ENCODE measurements at places on chromosomes 2 and 18.
A peak's percentile ranks its signal among the peaks of the same experiment; 100 is the strongest.

DNA sequence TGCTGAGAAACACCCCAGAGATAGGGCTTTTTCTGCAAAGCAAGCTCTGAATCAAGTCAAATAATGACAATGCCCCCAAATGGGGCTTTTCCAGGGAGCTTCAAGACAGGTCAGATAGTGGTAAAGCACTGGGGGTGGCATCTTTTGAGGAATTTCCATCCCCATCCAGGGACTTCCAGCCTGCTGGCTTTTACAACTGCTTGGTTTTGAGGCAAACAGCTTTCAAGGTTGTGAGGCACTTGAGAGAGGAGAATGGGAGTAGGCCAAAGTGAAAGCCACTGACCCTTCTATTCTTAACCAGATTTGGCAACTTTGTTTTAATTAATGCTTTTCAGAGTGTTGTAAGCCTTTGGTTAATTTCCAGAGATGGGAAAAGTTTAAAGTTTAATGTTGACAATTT, 762.0 kb upstream of the POU3F3 start:
- no peaks in the 10 kb centered on the region for H3K4me1 ChIP-seq
- H3K4me3 ChIP-seq, result no peak overlapping the region
- H3K27me3 ChIP-seq, result no peaks in the 10 kb centered on the region
- no peak for DNase-seq

GRCh38 chr18:2971741-2972552, 41.0 kb downstream of the LPIN2 start:
- H3K27ac ChIP-seq, result peak overlapping the region; percentile 97
- peak; percentile 46 for DNase-seq
- peak overlapping the region; percentile 77 for H3K4me3 ChIP-seq
- no peaks in the 10 kb centered on the region for H3K27me3 ChIP-seq
- H3K4me1 ChIP-seq, result peaks cover 81% of the 10 kb centered on the region

DNA sequence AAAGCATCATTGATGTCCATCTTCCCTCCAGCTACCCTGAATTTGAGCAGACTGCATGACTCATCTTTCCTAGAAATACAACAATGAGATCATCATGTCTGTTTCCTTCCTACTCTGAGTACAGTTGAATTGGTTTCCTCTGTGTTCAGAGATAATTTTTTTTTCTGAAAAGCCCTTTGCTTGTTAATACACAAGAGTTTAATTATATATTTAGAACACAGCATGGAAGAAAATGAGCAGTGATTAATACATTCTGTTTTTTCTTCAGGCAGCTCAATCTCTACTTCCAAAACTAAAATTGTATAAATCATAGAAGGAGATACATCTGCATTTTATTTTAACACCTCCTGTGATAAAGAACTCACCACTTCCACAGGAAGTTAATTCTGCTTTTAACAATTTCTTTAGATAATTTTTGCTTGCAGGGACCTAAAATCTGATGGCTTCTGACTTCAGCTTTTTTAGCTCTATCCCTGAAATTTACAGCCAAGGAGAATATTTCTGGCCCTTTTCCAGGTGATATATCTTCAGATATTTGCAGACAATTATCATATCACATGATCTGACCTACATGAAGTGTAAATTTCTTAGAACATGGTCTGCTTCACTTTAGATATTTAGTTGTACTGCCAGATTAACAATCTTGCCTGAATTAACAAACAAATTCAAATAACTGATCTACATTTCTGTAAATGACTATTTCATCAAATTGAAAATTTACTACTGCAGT, 249.0 kb downstream of the TRIB2 start:
- peak overlapping the region; percentile 3 for H3K27ac ChIP-seq
- no peaks in the 10 kb centered on the region for H3K27me3 ChIP-seq

DNA sequence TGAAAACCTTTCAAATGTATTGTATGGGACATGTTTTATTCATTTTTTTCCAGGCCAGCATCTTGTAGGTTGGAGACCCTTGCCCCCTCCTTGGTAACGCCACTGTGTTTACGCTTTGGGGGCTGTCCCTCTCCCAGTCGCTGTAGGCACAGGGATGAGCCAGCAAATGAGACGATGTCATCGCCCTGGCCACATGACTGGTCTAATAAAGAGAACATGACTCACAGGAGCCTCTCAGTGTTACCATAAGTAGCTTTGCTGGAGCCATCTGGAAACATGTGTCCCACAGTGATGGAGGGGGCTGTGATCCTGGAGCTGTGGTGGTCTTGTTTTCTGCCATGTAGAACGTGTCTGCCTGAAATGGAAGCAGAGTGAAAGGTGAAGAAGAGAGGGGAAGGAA, 78.9 kb downstream of the CD8B2 start:
- H3K4me1 ChIP-seq, result no peaks in the 10 kb centered on the region
- no peak for DNase-seq
- no peak overlapping the region for H3K27ac ChIP-seq
- no peaks in the 10 kb centered on the region for H3K36me3 ChIP-seq
- no peak overlapping the region for H3K4me3 ChIP-seq
- peaks cover 69% of the 10 kb centered on the region for H3K27me3 ChIP-seq

GRCh38 chr2:227414846-227415245, 27.1 kb upstream of the SCYGR1 start:
- H3K36me3 ChIP-seq, result no peaks in the 10 kb centered on the region
- no peak overlapping the region for H3K27ac ChIP-seq
- no peak overlapping the region for H3K4me3 ChIP-seq
- no peak for DNase-seq
- H3K27me3 ChIP-seq, result no peaks in the 10 kb centered on the region
- no peaks in the 10 kb centered on the region for H3K4me1 ChIP-seq

GRCh38 chr2:64807417-64807816, 153.7 kb upstream of the SERTAD2 start:
- H3K4me1 ChIP-seq, result peaks cover 6% of the 10 kb centered on the region
- peaks cover 5% of the 10 kb centered on the region for H3K27me3 ChIP-seq
- no peak for DNase-seq
- no peak overlapping the region for H3K4me3 ChIP-seq

- H3K4me3 ChIP-seq, result no peak overlapping the region
- no peaks in the 10 kb centered on the region for H3K27me3 ChIP-seq
- H3K27ac ChIP-seq, result no peak overlapping the region
Measured at GRCh38 chr2:42934580-42935186, 142.3 kb upstream of the HAAO start.

- peaks cover 16% of the 10 kb centered on the region for H3K4me1 ChIP-seq
- H3K36me3 ChIP-seq, result peaks cover 42% of the 10 kb centered on the region
- no peak for DNase-seq
- no peak overlapping the region for H3K4me3 ChIP-seq
- no peaks in the 10 kb centered on the region for H3K27me3 ChIP-seq
Measured at GRCh38 chr2:86753606-86754005, 33.5 kb downstream of the RMND5A start.

DNA sequence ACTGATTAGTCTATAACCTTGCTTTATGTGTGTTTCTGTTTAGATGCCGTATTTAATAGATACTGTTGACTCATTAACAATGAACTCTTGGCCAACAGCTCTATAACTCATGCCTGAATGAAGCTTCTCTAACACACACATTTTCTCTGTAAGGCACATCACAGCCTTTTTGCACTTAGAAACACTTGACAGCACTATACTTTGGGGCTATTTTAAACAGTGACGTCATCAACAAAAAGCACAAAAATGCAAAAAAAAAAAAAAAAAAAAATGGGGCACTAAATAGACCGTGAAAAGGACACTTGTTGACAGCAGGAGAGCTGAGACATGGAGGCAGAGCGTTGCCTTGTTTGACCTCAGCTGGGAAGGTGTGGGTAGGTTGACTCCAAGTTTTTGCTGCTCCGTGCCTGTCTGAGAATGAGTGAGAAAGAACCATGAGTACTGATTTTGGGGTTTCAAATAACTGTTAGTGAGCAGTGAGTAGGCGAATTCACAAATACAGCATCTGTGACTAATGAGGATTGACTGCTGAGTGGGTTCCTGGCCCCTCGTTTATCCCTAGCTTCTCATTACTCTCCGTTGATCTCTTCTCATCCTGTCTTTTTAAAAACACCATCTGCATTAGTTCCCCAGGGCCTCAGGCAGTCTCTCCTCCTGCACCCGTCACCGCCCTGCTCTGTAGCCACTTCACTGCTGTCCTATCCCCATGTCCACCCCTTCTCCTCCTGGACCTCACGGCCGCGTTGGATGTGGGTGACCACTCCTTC, 24.4 kb downstream of the SPP2 start:
- no peak overlapping the region for H3K27ac ChIP-seq
- peaks cover 58% of the 10 kb centered on the region for H3K4me1 ChIP-seq
- DNase-seq, result no peak
- no peak overlapping the region for H3K4me3 ChIP-seq

DNA sequence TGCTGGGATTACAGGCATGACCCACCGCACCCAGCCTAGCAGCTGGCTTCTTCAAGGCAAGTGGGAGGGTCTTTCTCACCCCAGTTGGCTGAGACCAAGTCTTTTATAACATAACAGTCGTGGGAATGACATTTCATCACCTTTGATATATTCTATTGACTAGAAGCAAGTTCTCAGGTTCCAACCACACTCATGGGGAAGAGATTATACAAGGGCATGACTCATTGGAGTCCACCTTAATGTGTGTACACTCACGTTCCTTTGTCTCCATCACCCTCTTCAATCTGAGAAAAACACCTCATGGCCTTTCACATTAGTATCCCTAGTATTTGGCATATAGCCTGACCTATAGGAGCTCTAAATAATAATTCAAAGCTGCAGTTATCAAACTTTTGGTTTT, 2.8 kb upstream of the BBS5 start:
- no peak overlapping the region for H3K27ac ChIP-seq
- peaks cover 19% of the 10 kb centered on the region for H3K4me1 ChIP-seq
- H3K27me3 ChIP-seq, result no peaks in the 10 kb centered on the region
- H3K36me3 ChIP-seq, result peaks cover 2% of the 10 kb centered on the region
- DNase-seq, result no peak

DNA sequence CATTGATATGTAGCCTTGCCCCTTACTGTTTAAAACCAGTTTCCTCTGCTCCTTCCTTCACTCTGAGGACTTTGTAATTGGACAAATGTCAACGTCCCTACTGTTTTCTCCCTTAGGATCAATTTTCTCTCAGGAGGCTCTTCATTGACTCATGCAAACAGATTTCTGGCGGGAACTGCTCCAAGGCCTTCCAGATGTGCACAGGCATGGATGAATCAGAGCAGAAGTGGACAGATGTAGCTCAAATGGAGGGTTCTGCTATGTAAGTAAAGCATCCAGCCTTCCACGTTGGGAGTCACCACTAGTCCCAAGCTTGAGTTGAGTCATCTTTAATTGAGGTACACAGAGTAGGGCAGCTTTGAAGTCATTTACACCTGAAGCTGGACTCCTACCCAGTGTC, 34.1 kb upstream of the ZDBF2 start:
- no peak for DNase-seq
- H3K27ac ChIP-seq, result no peak overlapping the region
- peaks cover 23% of the 10 kb centered on the region for H3K27me3 ChIP-seq

DNA sequence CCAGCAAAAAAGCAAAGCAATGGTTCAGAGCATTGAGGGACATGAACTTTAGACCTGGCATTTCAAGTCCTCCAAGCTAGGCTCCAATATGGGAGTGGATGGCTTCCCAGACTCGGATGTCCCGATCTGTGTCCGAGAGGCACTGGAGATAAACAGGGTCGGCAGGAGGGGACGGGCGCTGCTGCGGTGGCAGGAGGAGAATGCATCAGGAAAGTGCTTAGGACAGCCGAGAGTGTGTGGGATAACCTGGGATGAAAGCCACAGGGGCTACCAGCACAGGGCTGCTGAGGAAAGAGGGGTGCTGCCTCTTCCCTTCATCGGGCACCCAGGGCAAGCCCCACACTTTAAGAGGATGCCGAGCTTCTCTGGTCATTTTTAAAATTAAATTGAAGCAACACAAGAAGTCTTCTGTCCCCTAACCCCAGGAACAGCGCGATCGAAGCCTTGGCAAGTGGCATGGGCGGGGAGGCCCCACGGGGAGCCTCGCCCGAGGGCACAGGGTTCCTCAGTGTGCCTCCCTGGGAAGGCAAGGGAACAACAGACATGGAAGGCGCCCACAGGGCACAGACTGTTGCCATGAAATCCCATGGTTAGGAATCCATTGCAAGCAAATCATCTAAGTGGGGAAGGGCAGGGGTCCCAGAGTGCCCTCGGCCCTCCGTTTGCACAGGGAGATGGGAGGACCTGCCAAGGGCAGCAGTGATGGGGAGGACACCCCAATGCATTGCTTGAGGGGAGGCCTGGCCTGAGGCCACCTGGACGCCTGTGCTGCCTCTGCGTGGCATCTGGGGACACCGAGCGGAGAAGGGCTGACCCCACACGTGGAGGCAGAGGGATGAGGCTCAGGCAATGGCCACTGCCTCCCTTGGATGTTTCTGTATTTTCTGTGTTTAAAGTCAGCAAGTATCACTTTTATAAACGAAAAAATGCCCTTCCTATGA, 78.5 kb upstream of the GPC1 start:
- H3K4me3 ChIP-seq, result no peak overlapping the region
- peaks cover 26% of the 10 kb centered on the region for H3K27me3 ChIP-seq
- no peaks in the 10 kb centered on the region for H3K36me3 ChIP-seq
- H3K4me1 ChIP-seq, result no peaks in the 10 kb centered on the region
- no peak for DNase-seq
- H3K27ac ChIP-seq, result no peak overlapping the region

DNA sequence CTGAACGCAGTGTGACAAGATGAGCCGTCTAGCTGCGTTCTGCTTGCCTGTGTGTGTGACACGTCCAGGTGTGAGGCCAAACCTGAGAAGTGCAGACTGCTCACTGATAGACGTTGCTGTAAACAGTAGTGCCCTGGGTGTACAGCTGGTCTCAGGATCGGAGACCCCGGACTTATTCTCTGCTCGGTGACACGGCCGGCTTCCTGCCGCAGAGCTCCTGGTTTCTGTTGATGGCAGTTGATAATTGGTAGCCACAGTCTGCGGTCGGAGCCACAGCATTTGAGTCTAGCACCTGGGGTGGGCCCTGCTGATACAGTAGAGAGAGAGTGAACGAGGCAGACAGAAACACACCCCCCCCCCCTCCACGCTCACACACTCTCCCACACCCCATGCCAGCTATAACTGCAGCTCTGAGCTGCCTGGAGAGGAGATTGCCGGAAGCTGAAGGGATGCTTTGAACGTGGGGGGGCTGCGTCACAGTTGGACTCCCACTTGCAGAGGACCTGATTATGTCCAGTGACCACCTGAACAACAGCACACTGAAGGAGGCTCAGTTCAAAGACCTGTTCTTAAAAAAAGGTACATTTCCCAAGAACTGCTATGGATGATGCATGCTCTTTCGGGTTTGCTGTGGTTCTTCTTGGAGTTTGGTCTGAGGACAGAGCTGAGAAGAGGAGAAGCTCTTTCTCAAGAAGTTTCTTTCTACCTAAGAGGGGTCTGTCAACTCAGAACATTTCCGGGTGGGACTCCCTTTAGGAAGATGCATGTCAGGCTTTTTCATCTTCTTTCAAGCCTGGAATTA, 114.0 kb downstream of the FAM210A start:
- peaks cover 22% of the 10 kb centered on the region for H3K36me3 ChIP-seq
- H3K4me3 ChIP-seq, result peak overlapping the region; percentile 84
- H3K27me3 ChIP-seq, result no peaks in the 10 kb centered on the region
- peak overlapping the region; percentile 89 for H3K27ac ChIP-seq
- peak; percentile 82 for DNase-seq
- H3K4me1 ChIP-seq, result peaks cover 81% of the 10 kb centered on the region

Measured in central memory CD8-positive, alpha-beta T cell (primary cell).